ENCODE measurements at places on chromosomes 2 and 18.

DNA sequence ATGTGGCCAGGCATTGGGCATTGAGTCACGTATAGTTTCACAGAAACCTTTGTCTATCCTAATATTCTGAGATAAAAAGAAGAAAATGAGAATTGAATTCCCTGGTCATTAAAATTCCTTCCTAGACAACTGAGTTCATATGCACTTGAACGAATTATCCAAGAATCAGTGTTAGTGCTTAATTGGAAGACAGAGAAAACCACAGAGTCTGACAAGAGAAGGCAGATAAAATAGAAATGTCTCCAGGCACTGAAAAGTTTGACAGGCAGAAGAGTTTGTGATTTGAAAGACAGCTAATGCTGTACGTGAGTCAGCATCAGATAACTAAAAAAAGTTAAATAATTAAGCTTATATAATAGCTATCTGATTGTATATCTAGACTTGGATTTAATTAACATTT is 47.7 kb upstream of the TRIB2 start:
- DNase-seq = no peak

- no peak for DNase-seq
These were observed 359.9 kb downstream of the OSR1 start for GRCh38 chr2:18998491-18998890.

GRCh38 chr2:47664817-47665216 is 118.1 kb upstream of the MSH6 start:
- no peak for DNase-seq

DNA sequence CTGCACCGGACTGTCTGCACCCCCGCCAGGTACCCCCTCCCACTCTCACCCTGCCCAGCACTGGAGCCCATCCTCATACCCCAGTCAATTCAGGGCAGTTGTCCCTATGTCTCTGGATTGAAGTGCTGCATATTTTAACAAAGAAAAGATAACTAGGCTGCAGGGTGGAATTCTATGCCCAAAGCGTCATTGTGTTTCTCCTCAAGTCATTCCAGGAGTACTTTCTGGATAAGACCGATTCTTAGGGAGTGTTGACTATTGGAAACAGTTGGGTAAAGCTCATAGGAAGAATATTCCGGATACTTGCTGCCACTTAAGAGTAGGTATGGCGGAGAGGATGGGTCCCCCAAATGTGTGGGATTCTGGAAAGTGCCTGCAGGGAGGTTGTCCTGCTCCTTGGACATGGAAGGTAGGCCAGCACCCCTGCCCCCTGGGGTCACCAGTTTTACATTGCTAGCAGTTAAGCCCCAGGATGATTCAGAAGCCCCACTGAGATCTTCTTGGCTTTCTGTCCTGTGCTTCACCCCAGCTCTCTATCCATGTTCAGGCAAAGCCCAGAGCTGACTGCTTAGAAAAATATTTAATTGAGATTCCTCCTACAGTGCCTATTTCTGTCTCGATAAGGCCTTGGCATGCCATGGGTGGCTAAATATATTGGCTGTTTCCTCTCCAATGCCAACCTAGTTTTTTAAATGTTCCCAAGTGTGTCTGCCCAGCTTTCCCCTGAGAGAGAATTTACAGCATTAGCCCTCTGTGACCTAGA is 48.2 kb downstream of the RPL37A start:
- DNase-seq = no peak

GRCh38 chr2:88680266-88680902 is 11.1 kb upstream of the RPIA start:
- DNase-seq = no peak

DNA sequence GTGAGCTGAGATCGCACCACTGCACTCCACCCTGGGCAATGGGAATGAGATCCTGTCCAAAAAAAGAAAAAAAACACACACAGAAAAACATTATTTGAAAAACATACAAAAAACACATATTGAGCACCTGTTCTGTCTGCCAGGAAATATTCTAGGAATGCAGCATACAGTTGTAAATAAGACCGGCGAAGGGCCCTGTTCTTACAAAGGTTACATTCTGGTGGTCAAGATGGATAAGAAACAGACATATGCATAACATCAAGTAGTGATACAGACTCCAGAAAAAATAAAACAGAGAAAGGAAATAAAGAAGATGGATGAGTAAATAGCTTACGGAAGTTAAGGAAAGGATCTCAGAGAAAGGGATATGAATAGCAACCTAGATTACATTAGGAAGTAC is 159.8 kb downstream of the GALNT3 start:
- DNase-seq = no peak

- DNase-seq = no peak
These were observed 132.8 kb downstream of the ATL2 start for GRCh38 chr2:38244301-38244700.

- no peak for DNase-seq
These were observed 58.9 kb upstream of the SLC1A4 start for GRCh38 chr2:64930258-64930671.

DNA sequence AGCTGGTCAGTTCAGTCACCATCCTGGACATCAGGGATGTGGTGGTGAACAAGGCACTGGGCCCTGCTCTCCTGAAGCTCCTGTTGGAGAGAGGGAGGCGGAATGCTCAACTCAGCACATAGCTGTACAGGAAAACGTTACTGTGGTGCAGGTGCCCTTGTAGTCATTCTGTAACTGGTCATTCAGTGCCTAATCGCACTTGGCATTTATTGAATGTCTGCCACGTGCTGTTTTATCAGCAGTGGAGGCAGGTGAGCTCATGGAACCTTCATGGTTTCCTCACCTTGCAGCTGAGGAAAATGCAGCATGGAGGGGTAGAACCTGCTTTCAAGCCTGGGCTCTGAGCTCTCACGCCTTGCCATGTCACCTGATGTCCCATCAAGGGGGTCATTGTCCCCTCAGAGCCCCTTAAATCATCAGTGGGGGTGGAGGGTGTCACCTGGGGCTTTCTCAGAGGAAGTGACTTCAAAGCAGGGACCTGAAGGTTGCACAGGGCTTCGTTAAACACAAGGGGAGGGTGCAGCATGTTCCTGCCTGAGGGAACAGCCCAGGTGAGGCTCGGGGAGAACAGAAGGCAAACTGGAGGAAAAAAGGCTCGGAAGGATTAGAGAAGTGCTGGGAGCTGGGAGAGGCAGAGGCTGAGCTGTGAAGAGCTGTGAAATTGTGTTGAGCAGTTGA is 56.0 kb upstream of the RPL31 start:
- no peak for DNase-seq

GRCh38 chr2:241770185-241770935 is 6.3 kb upstream of the GAL3ST2 start:
- no peak for DNase-seq

Data from kidney capillary endothelial cell (primary cell).